CD4-positive, alpha-beta T cell treated with Interleukin-4 for 4 hours (primary cell): ENCODE measurements at places on chromosomes 7 and 10.

GRCh38 chr10:49610114-49610457, at the start of gene SLC18A3:
TSS of gene SLC18A3 (plus strand) at chr10:49610310. CDS start at chr10:49610741, 431 bp downstream.
- DNase-seq, result no peak

DNA sequence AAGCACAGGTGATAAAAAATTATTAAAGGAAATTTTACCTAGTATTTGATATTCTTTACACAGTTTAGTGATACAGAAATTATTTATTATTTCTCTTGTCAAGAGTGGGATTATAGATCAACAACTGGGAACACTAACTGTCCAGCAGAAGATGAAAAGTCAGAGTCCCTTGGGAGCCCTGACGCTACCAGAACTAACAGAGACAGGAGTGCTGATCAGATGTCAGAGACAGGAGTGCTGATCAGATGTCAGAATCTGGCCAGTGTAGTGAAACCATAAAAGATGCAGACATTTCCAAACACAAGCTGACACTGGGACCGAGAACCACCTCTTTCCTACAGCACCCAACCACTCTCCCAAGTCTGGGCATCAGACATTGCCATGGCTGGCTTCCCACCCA, 828.2 kb downstream of the TNS3 start:
- no peak for DNase-seq

GRCh38 chr10:76112826-76113150, 681.4 kb downstream of the LRMDA start:
- no peak for DNase-seq

GRCh38 chr10:107856047-107856315, 691.5 kb upstream of the SORCS1 start:
- DNase-seq, result no peak

DNA sequence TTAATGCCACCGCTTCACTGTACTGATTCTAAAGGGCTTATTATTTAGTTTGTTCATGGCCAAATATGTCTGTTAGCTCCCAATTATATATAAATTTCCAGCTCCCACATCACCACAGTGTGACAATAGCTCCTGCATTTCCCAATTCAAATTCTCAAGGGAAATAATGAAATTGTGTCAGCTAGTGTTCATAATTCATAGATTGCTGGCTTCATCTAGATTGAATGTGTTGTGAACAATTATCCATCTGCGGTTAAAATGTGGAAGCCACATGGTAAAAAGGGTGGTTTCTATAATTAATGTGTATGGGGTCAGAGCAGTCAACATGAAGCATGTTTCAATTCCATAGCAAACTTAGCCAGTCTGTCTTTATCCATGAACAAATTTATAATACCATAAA, 154.3 kb downstream of the SEMA3E start:
- no peak for DNase-seq

DNA sequence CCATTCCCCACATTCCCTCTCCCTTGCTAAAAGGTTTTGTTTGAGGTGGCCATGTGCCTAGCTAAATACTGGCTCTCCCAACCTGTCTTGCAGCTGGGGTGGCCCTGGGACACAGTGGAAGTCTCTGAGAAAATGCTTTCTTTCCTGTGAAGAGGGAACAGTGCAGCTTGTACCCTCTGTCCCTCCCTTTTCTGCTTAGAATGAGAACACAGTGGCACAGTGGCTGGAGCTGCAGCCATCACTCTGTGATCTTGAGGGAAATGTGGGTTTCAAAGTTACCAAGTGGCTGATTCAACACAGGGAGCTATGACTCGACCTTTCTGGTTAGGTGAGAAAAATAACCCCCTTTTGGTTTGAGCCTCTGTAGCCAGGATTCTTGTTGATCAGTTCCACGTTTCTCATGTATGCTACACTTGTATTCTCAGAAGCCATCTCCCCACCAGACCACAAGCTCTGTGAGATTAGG, 62.7 kb upstream of the CARD11 start:
- DNase-seq, result peak; percentile 33

DNA sequence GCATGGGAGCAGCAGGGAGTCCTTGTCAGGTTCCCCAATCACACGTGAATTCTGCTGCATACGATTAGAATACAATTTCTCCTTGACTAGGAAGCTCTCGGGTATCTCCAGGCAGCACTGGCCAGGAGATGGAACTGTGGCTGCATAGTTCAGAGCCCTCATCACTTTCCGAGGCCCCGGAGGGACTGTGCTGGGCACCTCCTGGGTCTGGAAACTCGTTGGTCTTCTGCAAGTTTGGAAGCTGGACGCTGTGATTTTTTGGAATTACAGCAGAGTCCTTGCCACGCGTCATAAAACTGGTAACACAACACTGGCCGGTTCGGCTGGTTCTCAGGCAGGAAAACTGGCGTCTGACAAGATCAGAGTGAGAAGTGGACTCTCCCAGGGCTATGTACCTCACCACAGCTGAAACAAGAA, 216.1 kb downstream of the CCDC3 start:
- DNase-seq, result no peak

GRCh38 chr10:133324198-133324792, 12.4 kb downstream of the CALY start:
- peak; percentile 55 for DNase-seq

DNA sequence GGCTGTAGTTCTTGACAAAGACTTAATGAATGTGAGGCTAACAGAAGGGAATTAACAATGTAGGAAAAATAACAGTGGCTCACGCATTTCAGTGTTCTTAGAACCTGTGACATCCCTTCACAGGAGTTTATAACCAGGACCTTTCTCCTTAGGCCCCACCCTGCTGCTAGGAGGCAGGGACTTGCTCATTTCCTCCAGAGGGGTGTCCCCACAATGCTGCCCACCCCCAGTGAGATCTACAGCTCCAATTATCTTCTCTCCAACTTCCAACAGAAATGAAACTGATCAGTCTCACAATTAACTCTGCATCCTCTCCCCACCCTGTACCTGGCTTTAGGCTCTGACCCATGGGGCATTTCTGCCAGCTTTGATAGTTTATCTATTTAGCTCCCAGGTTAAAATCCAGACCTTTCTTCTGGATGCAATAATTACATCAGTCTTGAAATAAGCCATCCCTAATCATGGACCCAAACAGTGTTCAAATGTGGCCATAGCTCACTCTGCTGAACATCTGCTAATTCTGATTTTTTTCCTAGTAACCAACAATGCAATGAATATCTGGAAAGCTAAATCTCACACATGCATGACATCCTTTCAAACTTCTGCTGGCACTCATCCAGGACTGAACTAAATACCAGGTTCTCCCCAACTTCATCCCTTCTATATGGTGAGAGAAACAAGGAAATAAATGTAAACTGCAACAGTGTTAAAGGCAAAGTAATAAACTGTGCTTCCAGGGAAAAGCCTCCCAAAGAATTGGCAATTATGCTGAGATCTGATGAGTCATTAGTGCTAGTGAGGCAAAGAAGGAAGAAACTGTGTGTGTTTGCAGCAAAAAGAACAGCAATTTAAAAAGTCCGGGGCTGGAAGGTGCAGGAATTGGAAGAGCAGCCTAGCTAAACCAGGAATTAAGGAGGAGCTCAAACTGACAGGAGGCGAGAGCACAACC, 64.6 kb downstream of the HERPUD2 start:
- DNase-seq, result no peak
